ENCODE measurements at places on chromosomes 5 and 9.

GRCh38 chr5:142170254-142170953 is 61.8 kb downstream of the NDFIP1 start:
- no peak for DNase-seq

DNA sequence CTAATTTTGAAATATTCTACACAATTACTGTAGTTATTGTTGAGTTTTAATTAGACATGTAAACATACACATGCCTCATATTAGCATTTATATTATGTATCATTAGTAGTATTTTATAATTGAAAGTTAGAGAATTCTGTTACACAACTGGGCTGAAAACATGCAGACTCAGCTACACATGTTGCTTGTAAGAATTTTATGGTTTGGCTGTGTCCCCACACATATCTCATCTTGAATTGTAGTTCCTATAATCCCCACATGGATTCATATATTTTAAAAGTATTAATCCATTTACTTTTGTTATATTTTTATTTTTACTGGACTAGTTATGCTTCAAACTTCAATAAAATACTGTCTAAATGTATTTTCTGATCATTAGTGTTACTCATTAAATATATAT is 2075.3 kb upstream of the C9orf72 start:
- no peak for DNase-seq

DNA sequence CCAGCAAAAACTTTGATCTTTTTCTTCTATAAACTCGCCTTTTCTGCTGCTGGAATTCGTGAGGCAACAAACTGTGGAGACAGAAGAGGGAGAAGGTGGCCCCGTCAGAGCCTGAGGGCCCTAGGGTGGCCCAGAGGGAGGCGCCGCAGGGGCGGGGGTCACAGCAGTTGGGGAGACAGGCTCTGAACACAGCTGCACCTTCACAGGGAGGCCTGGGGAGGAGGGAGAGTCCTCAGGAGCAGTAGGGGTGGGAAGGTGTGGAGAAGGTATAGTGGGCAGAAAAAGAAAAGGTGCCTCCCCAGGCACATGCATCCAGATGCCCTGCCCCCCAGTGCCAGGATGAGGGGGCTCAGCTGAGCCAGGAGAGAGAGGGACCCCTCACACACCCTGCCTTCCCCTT is 15.1 kb downstream of the PHF19 start:
- no peak for DNase-seq

- no peak for DNase-seq
Observed at GRCh38 chr5:75457691-75458090, 53.7 kb downstream of the CERT1 start.

GRCh38 chr5:56317923-56318561 is 84.9 kb upstream of the ANKRD55 start:
- no peak for DNase-seq
